8988T (cell line): ENCODE measurements at places on chromosomes 2 and 18.
A peak's percentile ranks its signal among the peaks of the same experiment; 100 is the strongest.

DNA sequence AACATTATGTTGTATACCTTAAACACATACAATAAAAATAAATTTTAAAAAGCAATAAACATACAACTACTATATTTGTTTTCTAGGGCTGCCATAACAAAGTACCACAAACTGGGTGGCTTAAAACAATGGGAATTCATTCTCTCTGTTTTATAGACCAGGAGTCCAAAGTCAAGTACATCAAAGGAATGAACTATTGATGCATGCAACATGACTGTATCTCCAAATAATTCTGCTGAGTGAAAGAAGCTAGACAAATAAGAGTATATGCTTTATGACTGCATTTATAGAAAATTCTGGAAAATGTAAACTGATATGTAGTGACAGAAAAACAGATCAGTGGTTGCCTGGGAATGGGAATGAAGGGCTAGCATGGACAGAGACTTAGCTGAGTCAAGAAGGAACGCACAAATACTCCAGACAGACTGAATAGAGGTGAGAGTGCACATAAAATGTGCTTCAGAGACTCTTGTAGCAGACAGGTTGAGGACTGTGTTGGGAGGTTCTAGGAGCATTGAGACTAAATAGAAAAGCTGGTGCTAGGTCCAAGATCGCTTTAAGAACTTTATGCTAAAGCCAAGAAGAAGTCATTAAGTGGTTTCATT, 11.0 kb upstream of the PLA2R1 start:
- DNase-seq: no peak

GRCh38 chr18:49111191-49111988, 160.6 kb upstream of the SMAD7 start:
- no peak for DNase-seq

GRCh38 chr2:134482131-134482723, 228.4 kb downstream of the MGAT5 start:
- DNase-seq: no peak

DNA sequence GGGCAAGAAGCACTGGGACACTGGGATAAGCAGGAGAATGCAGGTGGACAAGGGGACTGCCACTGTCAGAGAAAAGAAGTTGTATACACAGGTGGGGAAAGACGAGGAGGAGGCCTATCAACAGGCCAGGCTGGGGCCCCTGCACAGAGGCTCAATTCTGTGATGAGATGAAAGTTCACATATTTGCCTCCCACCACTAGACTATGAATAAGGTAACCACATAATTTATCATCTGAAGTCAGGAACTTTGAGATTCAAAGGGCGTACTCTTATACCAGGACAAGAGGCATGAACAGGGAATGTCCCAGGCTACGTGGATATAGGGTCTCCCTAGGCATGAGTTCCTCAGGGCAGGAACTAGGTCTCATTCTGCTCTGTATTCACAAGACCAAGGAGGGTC, 34.2 kb downstream of the RNU4ATAC start:
- DNase-seq: no peak

GRCh38 chr2:160229591-160229990, 29.5 kb upstream of the ITGB6 start:
- no peak for DNase-seq

- no peak for DNase-seq
Observed at GRCh38 chr2:205959521-205959920, 126.5 kb downstream of the INO80D start.

DNA sequence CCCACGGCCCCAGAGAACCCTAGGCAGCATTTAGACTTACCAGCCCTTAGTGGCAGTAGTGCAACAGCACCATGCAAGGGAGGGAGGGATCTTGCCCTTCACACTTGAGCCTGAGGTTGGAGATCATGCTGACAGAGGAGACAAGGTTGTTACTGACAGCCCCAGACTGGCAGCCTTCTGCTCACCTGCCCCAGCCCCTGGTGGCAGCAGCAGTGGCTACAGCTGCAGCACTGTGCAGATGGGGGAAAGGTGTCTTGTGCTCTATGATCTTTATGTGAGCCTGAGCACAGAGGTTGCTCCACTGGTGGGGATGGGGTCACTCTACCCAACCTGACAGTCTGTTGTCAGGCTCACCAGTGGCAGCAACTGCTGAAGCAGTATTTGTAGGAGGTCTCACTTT, 501.2 kb upstream of the LRRTM4 start:
- DNase-seq: no peak

GRCh38 chr2:145740302-145740701, 1220.4 kb upstream of the ZEB2 start:
- DNase-seq: no peak

DNA sequence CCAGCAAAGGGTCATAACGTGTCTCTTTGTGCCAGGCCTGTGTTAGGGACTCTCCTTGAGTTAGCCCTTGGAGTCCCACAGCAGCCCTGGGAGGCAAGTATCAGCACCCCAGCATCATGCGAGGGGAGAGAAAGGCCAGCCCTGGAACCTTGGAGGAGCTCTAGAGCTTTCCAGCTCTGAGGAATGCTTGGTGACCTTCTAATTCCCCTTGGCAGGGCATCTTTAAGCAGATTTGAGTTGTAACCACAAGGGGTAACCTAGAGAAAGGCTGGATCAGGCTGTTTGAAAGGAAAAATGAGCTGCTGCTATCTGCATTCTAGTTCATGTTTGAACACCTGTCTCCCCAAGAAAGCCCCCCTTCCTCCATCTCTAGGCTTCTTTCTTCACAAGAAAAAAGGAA, 23.8 kb upstream of the ODC1 start:
- DNase-seq: no peak

- DNase-seq: no peak
Observed at GRCh38 chr2:202178346-202178958, 59.9 kb downstream of the SUMO1 start.

- DNase-seq: no peak
Observed at GRCh38 chr2:172038604-172039003, 38.9 kb downstream of the METAP1D start.

DNA sequence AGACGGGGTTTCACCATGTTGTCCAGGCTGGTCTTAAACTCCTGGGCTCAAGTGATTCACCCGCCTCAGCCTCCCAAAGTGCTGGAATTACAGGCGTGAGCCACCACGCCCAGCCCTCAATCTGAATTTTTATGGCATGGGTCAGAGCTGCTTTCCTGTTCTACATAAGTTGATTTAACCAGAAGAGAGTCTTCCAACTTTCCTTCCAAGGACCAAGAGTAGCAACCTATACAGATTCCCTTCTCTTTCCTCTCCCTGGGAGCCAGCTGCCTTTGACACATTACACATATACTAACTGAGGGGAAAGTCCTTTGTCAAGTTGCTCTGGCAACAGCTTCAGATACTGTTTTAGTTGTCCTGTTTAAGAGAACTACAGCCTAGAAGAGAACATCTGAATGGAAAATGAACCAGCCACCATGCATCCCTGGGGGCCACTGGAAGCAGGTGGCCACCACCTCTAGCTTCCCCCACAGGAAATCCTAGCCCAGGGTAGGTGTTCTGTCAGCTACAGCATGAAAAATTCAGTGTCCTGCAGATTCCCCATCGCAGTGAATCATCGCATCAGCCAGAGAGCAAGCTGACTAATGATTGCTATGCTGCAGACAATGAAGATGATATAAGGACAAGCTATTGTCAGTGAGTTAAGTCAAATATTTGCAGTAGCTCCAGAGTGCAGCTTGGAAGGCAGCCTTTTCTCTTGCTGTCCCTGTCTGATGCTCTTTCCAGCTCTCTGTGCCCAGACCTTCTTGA, 62.9 kb downstream of the POMC start:
- peak; percentile 46 for DNase-seq

GRCh38 chr18:40754477-40754876, 1200.6 kb upstream of the PIK3C3 start:
- no peak for DNase-seq

DNA sequence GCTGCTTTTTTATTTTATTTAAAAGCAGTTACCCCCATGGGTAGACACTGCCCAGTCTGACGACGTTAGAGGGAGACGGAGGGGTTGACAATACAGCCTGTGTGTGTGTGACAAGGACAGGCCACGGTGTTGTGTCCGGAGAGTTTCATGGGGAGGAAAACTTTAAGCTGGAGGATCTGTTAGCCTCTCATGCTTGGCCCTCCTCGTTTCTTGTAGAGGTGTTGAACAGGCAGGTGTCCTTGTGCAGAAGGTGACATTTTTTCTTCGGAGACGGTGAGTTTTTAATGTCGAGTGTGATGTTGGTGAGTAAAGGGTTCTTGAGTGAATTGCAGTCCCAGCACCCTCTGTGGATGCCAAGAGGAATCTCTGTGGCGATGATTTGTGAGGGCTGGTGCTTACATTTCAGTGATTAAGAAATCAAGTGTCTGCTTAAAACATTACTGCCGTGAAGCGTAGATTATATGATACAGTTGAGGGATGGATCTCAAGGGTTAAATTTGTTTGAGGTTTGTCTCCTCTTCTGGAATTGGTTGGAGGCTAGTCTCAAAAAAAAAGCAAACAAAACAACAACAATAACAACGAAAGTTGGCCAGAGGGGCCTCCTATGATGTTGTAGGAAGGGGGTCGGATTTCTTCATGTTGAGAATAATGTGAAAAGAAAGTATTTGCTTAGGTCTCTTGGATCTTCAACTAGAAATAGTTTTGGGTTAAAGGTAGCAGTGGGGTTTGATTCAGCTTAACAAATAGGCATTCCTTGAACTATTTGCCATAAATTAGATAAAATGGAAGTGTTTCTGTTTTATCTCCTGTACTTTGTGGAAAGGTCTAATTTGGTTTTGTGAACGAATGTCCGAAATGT, 1.6 kb downstream of the NCOA1 start:
- no peak for DNase-seq

- DNase-seq: no peak
Observed at GRCh38 chr2:96832408-96832753, 11.4 kb downstream of the ANKRD23 start.

DNA sequence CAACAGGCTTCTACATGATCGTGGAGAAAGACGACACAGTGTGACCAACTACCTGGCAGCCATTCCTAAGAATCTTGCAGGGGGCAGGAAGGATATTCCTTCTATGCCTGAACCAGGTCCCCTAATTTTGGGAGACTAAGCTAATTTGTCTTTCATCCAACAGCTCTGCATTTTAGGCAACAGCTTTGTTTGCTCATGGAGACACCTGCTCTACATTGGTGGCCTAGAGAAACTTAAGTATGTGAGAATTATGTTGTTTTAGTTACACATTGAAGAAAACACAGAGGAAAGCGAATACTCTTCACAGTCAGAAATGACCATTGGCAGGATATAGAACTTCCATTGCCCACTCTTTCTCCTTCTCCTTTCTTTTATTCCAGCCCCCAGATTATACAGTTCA, 75.2 kb downstream of the ASXL3 start:
- no peak for DNase-seq

GRCh38 chr2:74835831-74836674, 2.1 kb downstream of the HK2 start:
- DNase-seq: peak; percentile 51

DNA sequence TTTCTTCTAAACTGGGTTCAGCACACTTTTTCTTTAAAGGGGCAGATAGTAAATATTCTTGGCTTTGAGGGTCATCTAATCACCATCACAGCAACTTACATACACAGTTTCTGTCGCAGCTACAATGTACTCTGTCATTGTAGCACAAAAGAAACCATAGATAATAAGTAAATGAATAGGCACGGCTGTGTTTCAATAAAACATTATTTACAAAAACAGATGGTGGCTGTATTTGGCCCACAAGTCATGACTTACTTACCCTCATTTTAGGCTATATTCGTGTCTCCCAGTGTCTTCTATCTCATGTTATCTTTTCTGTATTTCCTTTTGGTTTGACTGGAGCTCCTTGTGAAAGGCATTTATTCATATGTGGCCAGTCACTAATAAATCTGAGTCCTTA, 168.3 kb downstream of the MAP2 start:
- DNase-seq: no peak

- DNase-seq: no peak
Observed at GRCh38 chr2:239012936-239013677, 165.2 kb downstream of the TWIST2 start.

DNA sequence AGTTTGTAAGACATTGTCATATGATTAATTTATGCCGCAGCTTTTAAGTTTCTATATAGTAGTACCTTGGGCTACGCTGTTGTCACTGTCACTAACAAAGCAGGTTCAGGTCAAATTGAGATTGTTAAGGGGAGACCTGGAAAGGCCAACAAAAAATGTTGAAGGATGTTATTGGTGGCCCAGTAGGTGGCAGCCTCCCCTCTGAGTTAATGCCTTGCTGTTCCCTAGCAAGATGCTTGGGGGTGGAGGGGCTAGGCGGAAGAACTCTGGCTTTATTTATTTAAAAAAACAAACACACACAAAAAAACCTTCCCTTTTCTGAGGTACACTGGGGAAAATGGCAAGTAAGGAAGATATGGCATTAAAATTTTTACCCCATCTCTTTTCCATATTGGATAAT, 128.3 kb upstream of the ATP5MC3 start:
- peak; percentile 31 for DNase-seq
